ENCODE measurements at places on chromosomes 3 and 15.

GRCh38 chr15:62607114-62607462 lies 435.5 kb upstream of the TPM1 start:
- no peak for DNase-seq

- no peak for DNase-seq
Observed at GRCh38 chr3:114417675-114418074, 123.8 kb downstream of the TIGIT start.

DNA sequence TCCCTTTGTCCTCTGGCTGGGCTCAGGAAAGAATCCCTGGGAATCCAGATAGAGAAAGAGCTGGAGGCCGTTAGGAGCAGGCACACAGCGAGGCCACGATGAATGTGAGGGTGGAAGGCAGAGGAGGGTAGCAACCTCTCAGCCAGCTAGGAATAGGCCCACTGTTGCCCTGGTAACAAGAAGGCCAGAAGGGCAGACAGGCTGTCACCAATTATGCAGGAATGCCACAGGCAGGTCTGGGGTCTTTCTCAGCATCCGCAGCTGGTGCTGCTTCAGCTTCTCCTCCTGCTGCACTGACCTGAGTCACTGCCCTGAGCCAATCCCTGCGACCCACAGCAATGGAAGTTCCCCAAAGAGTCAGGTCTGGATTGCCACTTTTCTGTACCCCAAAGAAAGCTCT lies 62.8 kb upstream of the C3orf80 start:
- DNase-seq: no peak

DNA sequence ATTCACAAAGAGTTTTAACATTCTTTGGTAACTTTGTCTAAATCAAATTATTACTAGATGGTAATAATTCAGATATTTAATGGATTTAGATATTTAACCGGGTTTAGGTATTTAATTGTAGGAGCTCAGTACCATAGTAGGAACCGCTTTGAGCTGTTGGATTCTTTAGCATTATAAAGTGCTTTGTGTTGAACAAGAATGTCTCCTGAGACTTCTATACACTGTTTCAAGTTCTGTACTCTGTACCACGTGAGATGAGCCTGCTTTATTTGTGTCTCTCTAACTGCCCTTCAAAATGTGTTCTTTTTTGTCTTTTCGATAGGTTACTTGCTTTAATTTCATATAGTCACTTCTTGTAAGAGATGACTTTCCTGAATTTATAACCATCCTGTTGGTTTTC lies 36.0 kb downstream of the ZFAND6 start:
- no peak for DNase-seq
